B cell (primary cell): ENCODE measurements at places on chromosomes 2 and 18. TPM values are rescaled to one million over a fixed set of nuclear protein-coding genes. Genes with fewer than 3 reads are reported as not detected.
A peak's percentile ranks its signal among the peaks of the same experiment; 100 is the strongest.

- DNase-seq, result no peak
Measured at GRCh38 chr2:203997980-203998809, 61.6 kb downstream of the ICOS start.

- DNase-seq, result no peak
Measured at GRCh38 chr18:50675043-50675442, 115.2 kb downstream of the MAPK4 start.

GRCh38 chr2:62200291-62200841, 4.5 kb downstream of the B3GNT2 start:
- peak; percentile 22 for DNase-seq

DNA sequence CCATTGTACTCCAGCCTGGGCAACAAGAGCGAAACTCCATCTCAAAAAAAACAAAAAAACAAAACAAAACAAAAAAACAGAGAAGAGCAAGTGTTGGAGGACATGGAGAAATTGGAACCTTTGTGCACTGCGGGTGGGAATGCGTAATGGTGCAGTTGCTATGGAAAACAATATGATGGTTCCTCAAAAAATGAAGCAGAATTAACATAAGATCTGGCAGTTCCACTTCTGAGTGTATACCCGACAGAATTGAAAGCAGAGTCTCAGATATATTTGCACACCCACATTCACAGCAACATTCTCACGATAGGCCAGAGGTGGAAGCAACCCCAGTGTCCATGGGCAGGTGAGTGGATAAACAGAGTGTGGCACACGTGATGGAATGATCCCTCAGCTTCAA, 11.0 kb upstream of the RALB start:
- DNase-seq, result no peak

Gene TSGA10
- 36.9 and 39.6 TPM in 2 replicates for total RNA-seq
